Neural crest cell (in vitro differentiated cells): ENCODE measurements at places on chromosomes 12 and 14. TPM values are rescaled to one million over a fixed set of nuclear protein-coding genes. Genes with fewer than 3 reads are reported as not detected.
A peak's percentile ranks its signal among the peaks of the same experiment; 100 is the strongest.

Gene DBX2
- not detected in 2 replicates for total RNA-seq

Gene OTUB2
- 4.4 and 4.8 TPM in 2 replicates for total RNA-seq

Gene PAPLN
- total RNA-seq: 2.7 and 4.1 TPM in 2 replicates

Gene CLEC4D
- not detected in 2 replicates for total RNA-seq

Gene KRT71
- not detected in 2 replicates for total RNA-seq

Gene MED13L
- 89.0 and 90.1 TPM in 2 replicates for total RNA-seq

Gene TNS2
- total RNA-seq: 14.2 and 22.8 TPM in 2 replicates

Gene KLRG1
- 5.8 and 7.0 TPM in 2 replicates for total RNA-seq

Gene PLA2G1B
- total RNA-seq: not detected in 2 replicates

DNA sequence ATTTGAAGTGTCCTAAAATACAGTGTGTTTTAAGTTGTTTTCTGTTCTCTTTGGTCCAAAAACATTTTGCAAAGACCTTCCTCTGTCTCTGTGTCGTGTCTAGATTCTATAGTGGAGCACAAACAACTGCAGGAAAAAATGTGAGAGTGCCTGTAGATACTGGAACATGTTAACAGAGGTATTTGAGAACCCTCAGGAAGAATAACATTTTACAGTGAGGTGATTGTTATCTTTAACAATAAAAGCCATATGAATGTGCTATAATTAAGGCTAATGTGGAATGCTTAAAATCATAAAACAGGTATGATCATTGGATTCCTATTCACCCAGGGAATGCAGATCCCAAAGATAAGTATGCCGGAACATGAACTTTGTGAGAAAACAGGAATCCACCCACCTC, 98.0 kb downstream of the SAMD4A start:
- H3K4me3 ChIP-seq: no peak overlapping the region
- no peaks in the 10 kb centered on the region for H3K27me3 ChIP-seq
- peaks cover 21% of the 10 kb centered on the region for H3K4me1 ChIP-seq
- no peak overlapping the region for H3K27ac ChIP-seq
- no peak for DNase-seq

GRCh38 chr12:106358396-106359241, 1.1 kb downstream of the POLR3B start:
- DNase-seq: no peak
- peak overlapping the region; percentile 88 for H3K4me3 ChIP-seq
- H3K36me3 ChIP-seq: no peaks in the 10 kb centered on the region
- peak overlapping the region; percentile 78 for H3K27ac ChIP-seq

DNA sequence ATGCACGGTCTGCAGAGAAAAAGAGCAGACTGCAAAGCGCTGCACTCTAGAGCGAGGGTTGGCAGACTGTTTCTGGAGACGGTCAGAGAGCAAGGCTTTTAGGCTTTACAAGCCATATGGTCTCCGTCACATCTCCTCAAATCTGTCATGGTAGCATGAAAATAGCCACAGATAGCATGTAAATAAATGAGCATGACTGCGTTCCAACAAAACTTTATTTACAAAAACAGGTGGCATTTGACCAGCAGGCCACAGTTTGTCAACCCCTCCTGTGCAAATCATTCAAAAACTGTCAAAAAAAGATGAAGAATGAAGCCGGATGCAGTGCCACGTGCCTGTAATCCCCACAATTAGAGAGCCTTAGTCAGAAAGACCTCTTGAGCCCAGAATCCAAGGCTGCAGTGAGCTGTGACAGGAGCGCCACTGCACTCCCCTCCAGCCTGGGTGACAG, 18.9 kb downstream of the SYNE3 start:
- no peak overlapping the region for H3K27ac ChIP-seq
- no peak for DNase-seq
- no peaks in the 10 kb centered on the region for H3K36me3 ChIP-seq
- H3K4me1 ChIP-seq: peaks cover 14% of the 10 kb centered on the region
- no peaks in the 10 kb centered on the region for H3K27me3 ChIP-seq

DNA sequence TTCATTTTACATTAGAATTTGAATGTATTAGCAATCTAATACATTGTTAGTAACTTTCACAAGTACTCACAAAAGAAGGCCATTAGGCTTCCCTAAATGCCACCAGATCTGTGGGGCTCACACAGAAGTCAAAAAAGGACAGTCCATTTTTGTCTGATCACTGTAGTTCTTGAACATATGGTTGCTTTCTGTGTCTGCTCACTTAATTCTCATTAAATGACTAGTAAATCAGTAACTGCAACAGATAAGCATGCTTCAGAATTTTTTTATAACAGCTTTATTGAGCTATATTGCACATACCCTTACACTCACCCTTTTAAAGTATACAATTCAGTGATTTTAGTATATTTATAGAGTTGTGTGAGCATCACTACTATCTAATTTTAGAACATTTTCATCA, 71.4 kb downstream of the DENND5B start:
- H3K4me3 ChIP-seq: no peak overlapping the region
- no peaks in the 10 kb centered on the region for H3K27me3 ChIP-seq
- H3K36me3 ChIP-seq: no peaks in the 10 kb centered on the region
- no peak for DNase-seq
- peaks cover 27% of the 10 kb centered on the region for H3K4me1 ChIP-seq

GRCh38 chr14:78690836-78691235, 520.7 kb downstream of the NRXN3 start:
- no peak for DNase-seq
- no peaks in the 10 kb centered on the region for H3K36me3 ChIP-seq
- H3K27ac ChIP-seq: no peak overlapping the region

DNA sequence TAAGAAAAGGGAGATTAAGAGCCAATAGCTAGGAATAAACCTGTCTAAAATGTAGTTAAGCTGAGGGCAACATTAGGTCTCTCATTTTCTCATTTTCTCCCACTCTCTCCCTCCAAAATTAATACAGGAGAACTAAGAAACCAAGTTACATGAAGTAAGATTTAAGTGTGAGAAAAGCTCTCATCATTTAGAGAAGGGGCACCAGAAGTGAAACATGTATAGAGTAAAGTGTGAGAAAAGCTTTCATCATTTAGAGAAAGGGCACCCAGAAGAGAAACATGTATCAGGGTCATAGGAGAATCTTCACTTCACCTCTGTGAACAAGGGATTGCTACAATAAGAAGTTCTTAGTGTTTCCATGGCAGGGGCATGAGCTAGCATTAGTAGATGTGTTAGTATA, 132.4 kb upstream of the CNTN1 start:
- H3K27me3 ChIP-seq: peaks cover 10% of the 10 kb centered on the region
- H3K27ac ChIP-seq: no peak overlapping the region
- no peak for DNase-seq
- H3K4me3 ChIP-seq: no peak overlapping the region
- no peaks in the 10 kb centered on the region for H3K4me1 ChIP-seq

DNA sequence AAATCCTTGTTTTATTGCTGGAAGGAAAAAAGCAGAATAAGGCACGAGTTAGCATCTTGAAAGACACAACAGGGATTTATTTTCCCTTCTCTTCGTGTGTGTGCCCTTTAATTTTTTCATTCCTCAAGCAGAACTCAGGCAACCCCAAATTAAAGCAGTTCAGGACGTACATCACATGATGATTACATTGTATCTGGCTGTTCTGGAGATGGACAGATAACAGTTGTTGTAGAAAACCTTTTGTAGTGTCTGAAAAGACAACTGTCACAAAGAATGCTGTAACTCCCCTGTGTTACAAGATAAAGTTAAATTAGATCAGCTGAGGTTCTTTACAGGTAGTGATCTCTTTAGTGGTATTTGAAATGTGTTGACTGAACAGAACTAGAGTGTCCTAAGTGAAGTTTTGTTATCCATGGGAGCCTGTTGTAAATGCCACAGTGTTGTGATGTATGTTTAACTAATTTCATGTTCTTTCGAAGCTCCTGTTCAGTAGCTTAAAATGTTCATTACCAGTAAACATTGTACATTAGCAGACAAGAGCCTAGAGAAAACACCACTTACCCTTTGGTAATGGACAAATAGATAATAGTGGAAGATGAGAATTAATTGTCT, 58.5 kb downstream of the TMTC2 start:
- no peaks in the 10 kb centered on the region for H3K27me3 ChIP-seq
- H3K27ac ChIP-seq: no peak overlapping the region
- H3K4me3 ChIP-seq: no peak overlapping the region
- no peak for DNase-seq
- H3K36me3 ChIP-seq: peaks cover 2% of the 10 kb centered on the region
- H3K4me1 ChIP-seq: peaks cover 23% of the 10 kb centered on the region

DNA sequence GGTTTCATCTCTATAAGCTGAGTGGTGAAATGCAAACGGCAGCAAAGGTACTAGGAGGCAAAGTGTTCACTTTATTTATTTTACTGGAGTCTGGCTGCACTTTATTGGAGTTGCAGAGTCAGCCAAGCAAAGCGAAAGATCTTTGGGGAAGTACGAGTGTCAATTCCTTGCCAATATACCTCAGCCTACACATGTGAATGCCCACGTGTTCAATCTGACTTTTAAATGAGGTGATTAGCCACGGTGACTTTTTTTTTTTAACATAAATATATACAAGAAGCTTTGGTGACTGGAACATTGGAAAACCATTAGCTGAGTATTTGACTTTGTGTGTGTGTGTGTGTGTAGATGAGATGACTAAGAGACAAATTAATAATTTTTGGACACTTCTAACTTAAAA, 178.8 kb downstream of the NTS start:
- no peak overlapping the region for H3K4me3 ChIP-seq
- DNase-seq: no peak
- no peak overlapping the region for H3K27ac ChIP-seq

DNA sequence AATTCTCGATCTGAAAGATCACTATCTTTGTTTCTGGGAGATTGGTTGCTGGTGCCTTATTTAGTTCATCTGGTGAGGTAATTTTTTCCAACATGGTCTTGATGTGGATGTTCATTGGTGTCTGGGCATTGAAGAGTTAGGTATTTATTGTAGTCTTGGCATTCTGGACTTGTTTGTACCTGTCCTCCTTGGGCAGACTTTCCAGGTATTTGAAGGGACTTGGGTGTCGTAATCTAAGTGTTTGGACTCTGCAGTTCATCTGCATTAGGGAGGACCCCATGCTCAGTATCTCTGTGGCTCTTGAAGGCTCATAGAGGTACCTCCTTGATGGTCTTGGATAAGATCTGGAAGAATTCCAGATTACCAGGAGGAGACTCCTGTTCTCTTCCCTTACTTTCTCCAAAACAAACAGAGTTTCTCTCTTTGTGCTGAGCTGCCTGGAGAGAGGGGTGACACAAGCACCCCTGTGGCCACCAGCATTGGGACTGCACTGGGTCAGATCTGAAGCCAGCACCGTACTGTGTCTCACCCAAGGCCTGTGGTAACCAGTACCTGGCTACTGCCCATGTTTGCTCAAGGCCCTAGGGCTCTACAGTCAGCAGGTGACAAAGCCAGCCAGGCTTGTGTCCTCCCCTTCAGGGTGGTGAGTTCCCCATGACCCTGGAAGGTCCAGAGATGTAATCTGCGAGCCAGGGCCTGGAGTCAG, 5.3 kb downstream of the A2ML1 start:
- peaks cover 4% of the 10 kb centered on the region for H3K36me3 ChIP-seq
- no peak overlapping the region for H3K4me3 ChIP-seq
- H3K27me3 ChIP-seq: peaks cover 3% of the 10 kb centered on the region
- H3K27ac ChIP-seq: no peak overlapping the region
- H3K4me1 ChIP-seq: no peaks in the 10 kb centered on the region

GRCh38 chr14:89855961-89856656, 98.4 kb downstream of the EFCAB11 start:
- H3K4me1 ChIP-seq: no peaks in the 10 kb centered on the region
- H3K4me3 ChIP-seq: no peak overlapping the region
- DNase-seq: no peak
- no peaks in the 10 kb centered on the region for H3K27me3 ChIP-seq
- no peaks in the 10 kb centered on the region for H3K36me3 ChIP-seq

GRCh38 chr14:63662776-63663175, 21.1 kb upstream of the WDR89 start:
- no peak overlapping the region for H3K4me3 ChIP-seq
- peaks cover 13% of the 10 kb centered on the region for H3K4me1 ChIP-seq
- no peak for DNase-seq
- H3K27ac ChIP-seq: no peak overlapping the region
- no peaks in the 10 kb centered on the region for H3K27me3 ChIP-seq

- no peak overlapping the region for H3K27ac ChIP-seq
- H3K27me3 ChIP-seq: peaks cover 7% of the 10 kb centered on the region
- no peak for DNase-seq
- H3K4me1 ChIP-seq: peaks cover 8% of the 10 kb centered on the region
Measured at GRCh38 chr14:56998728-56999127, 188.4 kb upstream of the OTX2 start.

GRCh38 chr14:100118396-100119011, 40.9 kb downstream of the DEGS2 start:
- H3K4me1 ChIP-seq: peaks cover 20% of the 10 kb centered on the region
- no peaks in the 10 kb centered on the region for H3K27me3 ChIP-seq
- no peak overlapping the region for H3K4me3 ChIP-seq
- H3K27ac ChIP-seq: no peak overlapping the region
- H3K36me3 ChIP-seq: peaks cover 3% of the 10 kb centered on the region

DNA sequence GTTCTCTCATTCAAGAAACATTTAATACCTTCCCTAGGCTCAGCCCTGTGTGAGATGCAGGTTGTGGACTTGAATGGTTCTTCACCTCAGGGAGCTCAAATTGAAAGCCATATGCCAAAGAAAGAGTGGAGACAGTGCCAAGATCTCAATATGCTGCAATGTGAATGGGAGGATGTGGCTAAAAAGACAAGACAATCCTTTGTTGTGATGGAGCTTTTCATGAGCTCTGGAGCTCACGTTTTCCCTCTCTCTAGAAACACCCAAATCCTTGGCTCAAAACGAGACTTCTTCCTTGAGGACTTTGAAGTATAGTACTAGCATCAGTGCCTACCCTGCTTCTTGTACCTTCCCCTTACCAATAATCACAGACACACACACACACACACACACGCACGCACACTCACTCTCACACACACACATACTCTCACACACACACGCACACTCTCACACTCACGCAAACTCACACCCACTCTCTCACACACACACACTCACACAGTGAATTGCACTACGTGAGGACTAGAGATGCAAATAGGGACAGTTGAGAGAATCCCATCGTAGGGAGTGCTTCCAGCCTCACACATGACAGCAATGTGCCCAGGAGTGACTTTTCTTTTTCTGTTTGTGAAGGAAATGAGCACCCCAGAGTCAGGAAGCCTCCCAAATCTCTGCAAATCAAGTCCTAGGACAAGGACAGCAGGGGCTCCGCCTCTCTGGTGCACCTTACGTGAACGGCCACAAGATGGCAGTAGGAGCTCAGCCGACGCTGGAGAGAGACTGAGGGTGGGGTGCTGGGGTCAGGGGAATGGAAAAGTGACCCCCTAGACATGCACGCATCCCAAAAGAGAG, 231.4 kb downstream of the PCNX1 start:
- H3K36me3 ChIP-seq: no peaks in the 10 kb centered on the region
- peak; percentile 60 for DNase-seq

DNA sequence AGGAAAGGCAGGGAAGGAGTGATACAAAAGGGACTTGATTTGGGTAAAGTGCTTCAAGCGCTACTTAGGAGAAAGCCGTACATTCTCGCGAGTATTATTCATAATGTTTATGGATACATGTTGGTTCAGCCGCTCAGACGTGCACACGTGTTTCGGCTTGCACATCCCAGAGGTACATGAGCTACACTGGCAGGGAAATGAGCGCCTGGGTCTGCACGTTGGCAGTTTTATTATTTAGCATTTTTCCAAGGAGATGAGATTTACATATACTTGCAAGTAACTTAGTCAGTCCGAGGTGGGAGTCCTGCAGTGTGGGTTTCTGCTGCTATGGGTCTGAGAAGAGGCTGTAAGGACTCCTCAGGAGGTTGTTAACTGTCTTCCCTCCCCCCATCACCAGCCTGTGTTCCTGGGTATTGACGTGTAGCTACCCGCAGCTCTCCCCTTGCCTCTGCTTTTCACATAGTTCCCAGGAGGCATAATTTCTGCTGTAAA, 1.5 kb downstream of the PRKCH start:
- peaks cover 47% of the 10 kb centered on the region for H3K27me3 ChIP-seq
- H3K4me1 ChIP-seq: peaks cover 3% of the 10 kb centered on the region
- DNase-seq: no peak
- no peak overlapping the region for H3K27ac ChIP-seq
